H9 (cell line): ENCODE measurements at places on chromosomes 12 and 14. TPM values are rescaled to one million over a fixed set of nuclear protein-coding genes. Genes with fewer than 3 reads are reported as not detected.

GRCh38 chr14:95087619-95088018 is 69.7 kb downstream of the DICER1 start:
- no peak overlapping the region for H3K4me3 ChIP-seq
- H3K36me3 ChIP-seq: peaks cover 43% of the 10 kb centered on the region
- no peak overlapping the region for H3K27ac ChIP-seq
- DNase-seq: no peak

DNA sequence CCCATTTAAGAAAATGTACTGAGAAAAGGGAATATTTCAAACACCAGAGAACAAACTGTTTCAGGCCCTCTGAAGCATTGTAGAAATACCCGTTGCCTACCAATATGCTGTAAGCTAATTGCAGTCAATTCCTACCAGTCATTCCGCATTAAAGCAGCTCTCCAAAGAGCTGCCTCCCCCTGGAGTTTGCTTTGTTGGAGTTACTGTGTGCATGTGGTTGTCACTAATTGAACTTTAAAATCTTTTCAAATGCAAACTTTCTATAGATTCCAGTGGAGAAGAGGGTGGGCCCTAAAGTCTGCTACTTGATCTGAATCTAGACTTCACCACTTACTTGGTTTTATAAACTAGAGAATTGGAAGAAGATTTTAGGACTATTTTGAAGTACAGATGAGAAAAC is 112.7 kb downstream of the PLXNC1 start:
- H3K36me3 ChIP-seq: peaks cover 4% of the 10 kb centered on the region; the same call in 2 of the 3 replicates
- no peaks in the 10 kb centered on the region for H3K27me3 ChIP-seq
- DNase-seq: peak; percentile 76
- H3K4me1 ChIP-seq: peaks cover 18% of the 10 kb centered on the region; the same call in 1 of the 2 replicates
- H3K27ac ChIP-seq: peak overlapping the region; percentile 81
- H3K4me3 ChIP-seq: no peak overlapping the region

GRCh38 chr14:52003324-52003723 is 14.0 kb downstream of the RTRAF start:
- no peaks in the 10 kb centered on the region for H3K27me3 ChIP-seq
- H3K27ac ChIP-seq: no peak overlapping the region
- DNase-seq: no peak
- H3K4me3 ChIP-seq: no peak overlapping the region
- H3K36me3 ChIP-seq: peaks cover 87% of the 10 kb centered on the region

DNA sequence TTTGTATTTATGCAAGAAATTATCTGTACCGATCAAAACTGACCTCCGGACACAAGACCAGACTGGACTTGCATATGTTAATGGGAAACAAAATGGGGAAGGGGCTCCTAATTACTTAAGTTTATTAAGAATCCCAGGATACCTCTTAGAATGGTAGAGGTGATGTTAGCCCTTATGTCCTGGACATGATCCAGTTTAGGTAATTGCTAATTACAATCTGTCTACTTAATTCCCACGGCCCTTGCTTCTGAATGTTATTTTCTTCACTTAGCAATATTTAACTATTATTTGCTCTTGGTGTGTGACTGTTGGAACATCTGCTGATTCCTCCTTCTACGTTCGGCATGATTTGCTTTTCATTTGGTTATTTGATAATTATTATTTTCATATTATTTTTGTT is 644.0 kb downstream of the DIO2 start:
- H3K4me1 ChIP-seq: no peaks in the 10 kb centered on the region; the same call in 1 of the 2 replicates
- no peak overlapping the region for H3K4me3 ChIP-seq
- H3K27ac ChIP-seq: no peak overlapping the region
- no peaks in the 10 kb centered on the region for H3K36me3 ChIP-seq

Gene NOXRED1
- total RNA-seq: not detected in 2 replicates

Gene OTX2
- 193 and 195 TPM in 2 replicates for total RNA-seq
